ENCODE measurements at places on chromosomes 4 and X. TPM values are rescaled to one million over a fixed set of nuclear protein-coding genes. Genes with fewer than 3 reads are reported as not detected.

Gene CCSER1
- not detected for total RNA-seq

DNA sequence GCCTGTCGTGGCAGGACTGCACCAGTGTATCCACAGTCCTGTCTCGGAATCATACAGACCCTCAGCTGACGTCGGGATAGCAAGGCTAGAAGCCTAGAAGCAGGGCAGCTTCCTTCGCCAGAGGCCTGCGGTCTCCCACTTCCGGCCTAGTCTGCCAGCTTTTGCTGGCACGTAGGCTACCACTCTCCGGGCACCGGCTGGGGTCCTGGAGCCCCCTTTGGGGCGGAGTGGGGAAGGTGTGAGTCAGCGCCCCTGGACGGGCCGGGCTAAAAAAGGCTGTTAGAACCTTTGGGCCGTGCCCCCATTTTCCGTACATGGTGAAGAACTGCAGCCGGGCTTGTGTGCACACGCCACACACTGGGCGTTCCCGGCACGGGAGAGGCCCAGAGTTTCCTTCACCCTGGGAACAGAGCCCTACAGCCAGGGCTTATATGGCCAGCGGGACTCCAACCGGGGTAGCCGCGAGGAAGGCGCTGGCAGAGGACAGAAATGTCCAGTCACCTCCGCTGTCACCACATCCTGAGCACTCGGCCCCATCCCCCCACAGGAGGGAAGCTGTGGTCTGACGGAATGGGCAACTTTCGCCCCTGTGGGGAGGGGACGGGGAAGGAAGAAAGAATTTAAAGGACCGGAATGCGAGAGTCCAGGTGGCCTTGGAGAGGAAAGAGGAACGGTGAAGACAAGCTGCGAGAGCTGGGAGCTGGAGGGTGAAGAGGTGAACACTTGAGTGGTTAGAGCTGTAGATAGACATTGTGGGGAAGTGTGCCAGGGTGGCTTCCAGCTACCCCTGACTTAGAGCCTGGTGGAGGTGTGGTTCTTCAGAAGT, 4.6 kb downstream of the MAGIX start:
- no peaks in the 10 kb centered on the region for H3K36me3 ChIP-seq
- DNase-seq: peak; percentile 80
- H3K27me3 ChIP-seq: no peaks in the 10 kb centered on the region

DNA sequence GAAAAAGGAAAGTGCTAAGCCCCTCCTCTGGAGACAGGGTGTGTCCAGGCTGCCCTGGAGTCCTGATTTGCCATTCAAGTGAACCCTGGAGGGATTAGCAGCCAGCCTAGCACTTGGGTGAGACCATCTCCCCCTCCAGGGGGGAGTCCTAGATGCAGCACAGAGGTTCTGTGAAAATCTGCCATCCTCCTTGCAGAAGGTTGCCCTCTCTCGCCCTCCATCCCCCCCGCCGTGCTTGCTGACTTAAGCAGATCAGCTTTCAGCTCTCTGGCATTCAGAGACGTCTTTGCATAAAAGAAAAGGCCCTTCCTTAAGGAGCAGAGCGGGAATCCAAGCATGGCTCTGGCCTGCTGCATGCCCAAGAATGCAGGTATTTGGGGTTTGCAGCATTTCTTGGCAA, 102.1 kb upstream of the SCML1 start:
- peaks cover 5% of the 10 kb centered on the region for H3K4me1 ChIP-seq
- DNase-seq: no peak
- H3K27ac ChIP-seq: no peak overlapping the region
- H3K4me3 ChIP-seq: no peak overlapping the region

DNA sequence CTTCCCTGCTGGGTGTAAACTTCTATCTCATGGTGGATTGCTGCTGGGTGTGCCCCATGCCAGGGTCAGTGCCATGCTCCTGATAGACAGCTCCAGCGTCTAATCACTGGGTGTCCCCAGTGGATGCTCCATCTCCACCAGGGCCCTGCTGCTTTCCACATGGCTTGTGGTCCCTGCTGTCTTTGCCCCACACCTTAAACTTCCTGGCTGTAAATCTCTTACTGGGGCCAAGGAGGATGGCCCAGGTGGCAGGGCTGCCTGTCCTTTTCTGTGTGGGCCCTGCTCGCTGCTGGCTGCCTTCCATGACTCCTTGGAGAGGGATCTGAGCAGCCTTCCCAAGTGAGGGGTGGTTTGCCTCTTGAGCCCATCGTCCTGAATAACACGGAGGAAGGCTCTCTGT, 51.8 kb downstream of the RGS12 start:
- H3K4me1 ChIP-seq: peaks cover 21% of the 10 kb centered on the region
- no peaks in the 10 kb centered on the region for H3K27me3 ChIP-seq
- no peaks in the 10 kb centered on the region for H3K36me3 ChIP-seq
- no peak for DNase-seq

Gene CSAG3
- total RNA-seq: not detected

DNA sequence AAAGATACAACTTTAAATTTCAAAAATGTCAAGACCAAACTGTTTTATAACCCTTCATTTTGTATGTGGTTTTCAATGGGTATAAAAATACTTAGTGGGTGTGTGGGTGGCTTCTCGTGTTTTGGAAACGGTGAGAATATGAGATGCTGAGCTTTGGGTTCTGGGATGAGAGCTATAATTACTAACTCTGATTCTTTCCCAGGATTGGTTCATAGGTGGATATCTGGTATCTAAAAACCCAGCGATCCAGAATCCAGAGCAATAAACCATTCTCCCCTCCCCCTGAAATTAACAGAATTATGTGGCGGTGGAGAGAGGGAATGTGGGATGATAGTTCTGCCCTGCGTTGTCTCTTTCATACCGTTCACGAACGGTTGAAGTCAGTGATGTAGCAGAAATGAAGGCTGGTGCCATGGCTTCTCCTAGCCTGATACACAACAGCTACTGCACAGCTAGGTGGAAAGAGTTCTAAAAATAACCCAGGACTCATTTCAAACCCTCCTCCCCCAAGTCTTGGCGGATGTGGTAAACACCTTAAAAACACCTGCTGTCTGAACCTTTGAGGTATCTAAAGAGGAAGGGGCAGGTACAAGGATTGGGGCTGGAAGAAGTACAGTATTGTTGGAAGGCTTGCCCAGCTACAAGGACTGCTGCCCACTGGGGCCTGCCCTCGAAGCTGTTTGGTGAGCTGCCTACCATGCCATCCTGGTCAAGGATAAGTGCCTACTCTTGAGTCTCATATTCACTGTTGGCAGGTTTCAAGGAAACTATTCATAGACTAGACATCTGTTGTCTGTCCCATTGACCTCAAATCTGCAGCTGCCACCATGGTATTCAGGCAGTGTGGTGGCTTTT, 44.5 kb downstream of the SEPTIN11 start:
- H3K4me1 ChIP-seq: peaks cover 60% of the 10 kb centered on the region
- peak overlapping the region; percentile 85 for H3K27ac ChIP-seq
- H3K27me3 ChIP-seq: no peaks in the 10 kb centered on the region

DNA sequence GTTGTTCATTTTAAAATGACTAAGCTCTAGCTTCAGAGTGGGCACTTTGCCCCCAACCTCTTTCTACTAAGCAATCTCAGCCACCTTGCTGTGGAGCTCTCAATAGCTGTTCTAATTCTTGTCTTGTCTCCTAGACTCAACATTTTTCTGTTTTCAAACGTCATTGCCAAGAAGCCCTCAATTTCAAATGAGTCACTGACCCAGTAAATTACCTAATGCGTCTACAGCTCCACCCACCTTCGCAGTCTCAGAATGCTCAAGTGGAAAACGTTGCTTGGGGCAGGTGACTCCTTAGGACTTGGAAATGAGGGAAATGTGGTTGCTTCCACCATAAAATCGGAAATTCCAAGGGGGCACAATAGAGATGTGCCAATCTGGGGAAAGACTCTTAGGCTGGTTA, 59.0 kb downstream of the ING2 start:
- no peak overlapping the region for H3K27ac ChIP-seq
- H3K4me1 ChIP-seq: no peaks in the 10 kb centered on the region
- no peak for DNase-seq
- no peaks in the 10 kb centered on the region for H3K36me3 ChIP-seq
- no peak overlapping the region for H3K4me3 ChIP-seq
- H3K27me3 ChIP-seq: peaks cover 6% of the 10 kb centered on the region

Gene SYNPO2
- total RNA-seq: 0.18 TPM

GRCh38 chr4:61202638-61203435, 2.7 kb downstream of the ADGRL3 start:
- H3K36me3 ChIP-seq: peaks cover 3% of the 10 kb centered on the region
- peaks cover 2% of the 10 kb centered on the region for H3K4me1 ChIP-seq
- H3K27me3 ChIP-seq: peaks cover 46% of the 10 kb centered on the region
- H3K4me3 ChIP-seq: no peak overlapping the region
- no peak overlapping the region for H3K27ac ChIP-seq

Gene RBM47
- 0.74 TPM for total RNA-seq

DNA sequence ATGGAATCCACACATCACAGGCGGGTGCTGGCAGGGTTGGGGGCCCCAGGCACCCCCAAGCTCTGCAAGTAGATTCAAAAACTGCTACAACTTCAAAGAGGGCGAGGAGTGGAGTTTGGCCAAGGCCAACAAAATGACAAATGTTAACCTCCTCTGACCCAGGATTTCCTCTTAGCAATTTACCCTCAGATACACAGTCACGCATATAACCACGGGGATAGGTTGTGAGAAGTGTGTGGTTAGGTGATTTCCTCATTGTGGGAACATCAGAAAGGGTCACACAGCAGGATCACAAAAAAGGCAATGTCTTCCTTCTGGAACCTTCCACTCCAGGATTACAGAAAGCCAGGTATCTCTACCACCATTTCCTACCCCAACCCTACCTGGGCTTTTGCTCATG, 62.4 kb downstream of the C4orf50 start:
- H3K4me3 ChIP-seq: no peak overlapping the region
- no peak overlapping the region for H3K27ac ChIP-seq
- DNase-seq: no peak
- no peaks in the 10 kb centered on the region for H3K36me3 ChIP-seq
- H3K4me1 ChIP-seq: no peaks in the 10 kb centered on the region

Gene VEGFC
- not detected for total RNA-seq

GRCh38 chr4:130636486-130636885, 1540.5 kb downstream of the C4orf33 start:
- no peak for DNase-seq
- H3K27me3 ChIP-seq: no peaks in the 10 kb centered on the region
- no peaks in the 10 kb centered on the region for H3K4me1 ChIP-seq
- no peak overlapping the region for H3K27ac ChIP-seq

Gene CTAG1A
- not detected for total RNA-seq

Gene DCAF16
- total RNA-seq: 42.4 TPM

Gene NAP1L3
- 1.6 TPM for total RNA-seq

- DNase-seq: no peak
- H3K27ac ChIP-seq: no peak overlapping the region
- H3K4me1 ChIP-seq: no peaks in the 10 kb centered on the region
- H3K27me3 ChIP-seq: no peaks in the 10 kb centered on the region
Observed at GRCh38 chrX:113548308-113549015, 707.8 kb upstream of the AMOT start.

DNA sequence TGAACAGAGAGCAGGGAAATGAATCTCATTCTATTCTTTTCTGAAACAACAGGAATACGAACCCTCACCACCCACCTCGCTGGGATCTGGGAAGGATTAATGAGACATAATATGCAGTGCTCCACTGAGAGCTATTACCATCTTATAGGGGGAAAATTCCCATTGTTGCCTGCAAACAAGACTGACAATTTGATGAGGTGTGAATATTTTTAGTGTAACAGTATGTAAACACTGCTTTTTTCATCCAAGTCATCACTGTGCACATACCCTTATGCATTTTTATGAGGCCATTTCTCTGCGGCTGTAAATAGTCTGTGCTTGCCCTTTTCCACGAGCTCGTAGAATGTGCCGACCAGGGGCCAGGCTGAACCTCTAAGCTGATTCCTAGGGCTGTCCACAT, 285.6 kb upstream of the CPEB2 start:
- H3K27ac ChIP-seq: no peak overlapping the region
- no peaks in the 10 kb centered on the region for H3K4me1 ChIP-seq
- no peak for DNase-seq
- no peaks in the 10 kb centered on the region for H3K36me3 ChIP-seq
- no peak overlapping the region for H3K4me3 ChIP-seq
- peaks cover 11% of the 10 kb centered on the region for H3K27me3 ChIP-seq

GRCh38 chr4:71243091-71243833, 95.6 kb upstream of the SLC4A4 start:
- H3K27me3 ChIP-seq: no peaks in the 10 kb centered on the region
- H3K4me3 ChIP-seq: no peak overlapping the region

DNA sequence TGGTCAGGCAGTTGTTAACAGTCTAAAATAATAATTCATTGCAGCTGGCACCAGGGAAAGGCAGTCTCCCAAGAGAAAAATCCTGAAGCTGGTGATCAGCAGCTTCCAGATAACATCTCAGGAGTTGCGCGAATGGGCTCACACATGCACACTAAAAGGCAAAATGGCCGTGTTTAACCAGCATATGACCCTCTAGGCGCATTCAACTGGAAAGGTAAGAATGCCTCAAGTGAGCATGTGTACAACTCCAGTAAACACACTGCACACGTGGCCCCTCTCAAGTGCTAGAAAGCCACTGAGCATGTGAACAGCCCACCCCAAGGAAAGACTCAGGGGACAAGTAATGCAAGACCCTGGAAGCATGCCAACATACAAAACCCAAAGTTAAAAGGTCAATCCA, 33.1 kb downstream of the STPG2 start:
- no peak for DNase-seq
- H3K4me1 ChIP-seq: no peaks in the 10 kb centered on the region
- no peak overlapping the region for H3K4me3 ChIP-seq
- no peak overlapping the region for H3K27ac ChIP-seq
- H3K36me3 ChIP-seq: no peaks in the 10 kb centered on the region
- peaks cover 2% of the 10 kb centered on the region for H3K27me3 ChIP-seq

GRCh38 chr4:168604496-168605373, 107.9 kb downstream of the PALLD start:
- no peaks in the 10 kb centered on the region for H3K4me1 ChIP-seq
- no peak for DNase-seq
- H3K4me3 ChIP-seq: no peak overlapping the region
- no peaks in the 10 kb centered on the region for H3K36me3 ChIP-seq

DNA sequence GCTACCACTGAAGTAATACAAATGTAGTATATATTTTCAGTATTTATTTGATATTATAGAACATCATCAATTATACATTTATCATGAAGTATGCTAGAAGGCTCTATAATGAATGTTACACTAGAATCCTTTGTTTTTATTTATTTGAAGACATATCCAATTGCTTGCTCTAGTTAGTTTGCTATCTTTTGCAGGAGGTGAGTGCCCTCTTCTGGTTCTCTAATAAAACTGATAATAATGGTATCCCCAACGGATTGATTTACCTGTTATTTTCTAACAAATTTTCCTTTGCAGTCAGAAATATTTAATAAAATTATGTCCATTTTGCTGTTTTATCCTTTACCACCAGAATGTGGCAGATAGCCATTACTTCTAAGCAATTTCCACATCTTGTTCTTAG, 274.3 kb upstream of the TACR3 start:
- H3K4me1 ChIP-seq: no peaks in the 10 kb centered on the region
- H3K27ac ChIP-seq: no peak overlapping the region
- no peaks in the 10 kb centered on the region for H3K36me3 ChIP-seq
- no peak for DNase-seq
- H3K4me3 ChIP-seq: no peak overlapping the region

- H3K36me3 ChIP-seq: no peaks in the 10 kb centered on the region
- no peak overlapping the region for H3K27ac ChIP-seq
- H3K4me1 ChIP-seq: no peaks in the 10 kb centered on the region
- DNase-seq: no peak
- H3K4me3 ChIP-seq: no peak overlapping the region
Observed at GRCh38 chr4:178329226-178329872, 887.1 kb upstream of the AGA start.

Gene PPID
- total RNA-seq: 66.5 TPM
